ENCODE measurements at places on chromosomes 6 and 20.
A peak's percentile ranks its signal among the peaks of the same experiment; 100 is the strongest.

DNA sequence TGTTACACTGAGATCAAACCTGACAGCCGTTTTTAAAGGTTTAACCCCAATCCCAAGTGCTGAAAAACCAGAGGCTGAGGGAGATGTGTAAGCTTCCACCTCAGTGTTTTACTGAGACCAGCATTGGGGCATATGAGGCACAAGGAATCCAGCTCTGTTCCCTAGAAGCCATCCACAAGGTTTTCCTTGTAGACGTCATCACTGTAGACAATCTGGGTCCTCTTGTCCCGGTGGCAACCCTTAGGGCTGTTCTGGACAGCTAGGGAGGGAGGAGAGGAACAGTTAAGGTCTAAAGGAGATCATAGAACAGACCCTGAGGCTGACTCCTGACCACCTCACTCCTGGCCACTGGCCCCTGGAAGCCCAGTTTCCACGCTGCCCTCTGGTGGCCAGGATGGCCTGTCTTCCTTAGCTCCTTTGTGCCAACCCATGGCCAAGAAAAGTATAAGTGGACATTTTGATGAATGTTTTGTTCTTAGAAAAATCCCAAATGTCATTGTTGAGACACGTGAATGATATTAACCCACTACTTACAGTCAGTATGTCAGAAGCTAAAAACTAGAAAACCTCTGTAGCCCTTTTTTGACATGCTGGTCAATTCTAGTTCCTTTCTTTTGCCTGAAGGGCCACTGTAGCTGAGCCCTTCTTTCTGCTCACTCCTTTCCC lies 6.4 kb downstream of the CFB start:
- H3K4me3 ChIP-seq, result no peak overlapping the region
- H3K36me3 ChIP-seq, result peaks cover 59% of the 10 kb centered on the region
- H3K27me3 ChIP-seq, result no peaks in the 10 kb centered on the region
- DNase-seq, result peak; percentile 71

DNA sequence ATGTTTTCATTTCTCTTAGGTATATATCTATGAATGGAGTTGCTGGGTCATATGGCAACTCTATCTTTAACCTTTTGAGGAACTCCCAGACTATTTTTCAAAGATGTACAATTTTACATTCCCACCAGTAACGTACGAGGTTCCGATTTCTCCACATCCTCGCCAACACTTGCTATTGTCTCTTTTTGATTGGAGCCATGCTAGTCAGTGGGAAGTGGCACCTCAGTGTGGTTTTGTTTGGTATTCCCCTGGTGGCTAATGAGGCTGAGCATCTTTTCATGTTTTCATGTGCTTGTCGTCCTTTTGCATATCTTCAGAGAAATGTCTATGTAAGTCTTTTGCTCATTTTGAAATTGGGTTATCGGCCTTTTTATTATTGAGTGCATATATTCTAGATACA lies 178.6 kb upstream of the EXOC2 start:
- H3K36me3 ChIP-seq, result no peaks in the 10 kb centered on the region
- peaks cover 39% of the 10 kb centered on the region for H3K27me3 ChIP-seq
- H3K27ac ChIP-seq, result no peak overlapping the region
- no peak overlapping the region for H3K4me3 ChIP-seq
- DNase-seq, result no peak
- H3K4me1 ChIP-seq, result no peaks in the 10 kb centered on the region

DNA sequence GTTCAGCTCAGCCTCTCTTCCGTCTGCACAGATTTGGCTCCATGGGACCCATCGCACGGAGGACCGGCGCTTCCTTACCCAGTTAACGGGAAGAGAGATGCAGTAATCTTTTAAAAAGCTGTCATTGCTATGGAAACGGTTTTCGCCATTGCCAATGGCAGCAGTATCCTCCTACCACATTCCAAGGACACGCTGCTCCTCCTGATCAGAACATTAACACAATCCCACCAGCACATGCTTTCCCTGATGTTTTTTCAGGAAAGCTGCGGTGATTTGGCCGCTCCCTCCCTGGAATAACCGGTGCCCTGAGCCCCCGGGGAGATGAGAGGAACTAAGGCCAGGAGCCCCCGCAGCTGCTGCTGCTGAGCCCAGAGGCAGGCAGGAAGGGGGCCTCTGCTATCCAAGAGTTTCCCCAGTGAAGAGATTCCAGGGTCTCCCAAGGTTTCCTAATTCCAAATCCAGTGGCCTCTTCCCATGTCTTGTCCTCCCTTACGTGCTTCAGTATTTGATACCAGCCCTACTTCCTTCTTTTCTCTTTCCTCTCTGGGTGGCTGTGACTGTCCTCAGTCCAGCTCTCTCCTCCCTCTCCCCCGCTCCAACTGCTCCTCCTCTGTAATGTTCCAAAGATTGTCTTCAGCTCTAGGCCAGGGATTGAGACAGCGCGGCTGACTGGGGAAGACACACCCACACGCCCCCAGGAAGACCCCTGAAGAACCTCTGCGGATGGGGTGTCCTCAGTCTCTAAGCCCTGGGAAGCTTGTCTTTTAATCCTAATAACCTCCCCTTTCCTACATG lies 2.6 kb downstream of the BNIP5 start:
- peaks cover 60% of the 10 kb centered on the region for H3K27me3 ChIP-seq
- no peaks in the 10 kb centered on the region for H3K36me3 ChIP-seq
- H3K4me1 ChIP-seq, result no peaks in the 10 kb centered on the region
- no peak overlapping the region for H3K27ac ChIP-seq
- no peak overlapping the region for H3K4me3 ChIP-seq
- no peak for DNase-seq

- H3K36me3 ChIP-seq, result no peaks in the 10 kb centered on the region
- H3K27ac ChIP-seq, result no peak overlapping the region
- no peak overlapping the region for H3K4me3 ChIP-seq
- peak; percentile 28 for DNase-seq
Observed at GRCh38 chr6:40930555-40930954, 108.5 kb downstream of the UNC5CL start.

GRCh38 chr20:64211874-64212658 lies 43.5 kb upstream of the PCMTD2 start:
- peaks cover 46% of the 10 kb centered on the region for H3K27me3 ChIP-seq
- peaks cover 25% of the 10 kb centered on the region for H3K4me1 ChIP-seq
- no peak overlapping the region for H3K4me3 ChIP-seq
- no peaks in the 10 kb centered on the region for H3K36me3 ChIP-seq
- no peak overlapping the region for H3K27ac ChIP-seq

All from K562 (cell line).